ENCODE measurements at places on chromosomes 4 and X.

- no peak for DNase-seq
Measured at GRCh38 chr4:76377911-76378310, 43.0 kb downstream of the CCDC158 start.

- no peak for DNase-seq
Measured at GRCh38 chr4:1592068-1592708, 91.9 kb downstream of the FAM53A start.

DNA sequence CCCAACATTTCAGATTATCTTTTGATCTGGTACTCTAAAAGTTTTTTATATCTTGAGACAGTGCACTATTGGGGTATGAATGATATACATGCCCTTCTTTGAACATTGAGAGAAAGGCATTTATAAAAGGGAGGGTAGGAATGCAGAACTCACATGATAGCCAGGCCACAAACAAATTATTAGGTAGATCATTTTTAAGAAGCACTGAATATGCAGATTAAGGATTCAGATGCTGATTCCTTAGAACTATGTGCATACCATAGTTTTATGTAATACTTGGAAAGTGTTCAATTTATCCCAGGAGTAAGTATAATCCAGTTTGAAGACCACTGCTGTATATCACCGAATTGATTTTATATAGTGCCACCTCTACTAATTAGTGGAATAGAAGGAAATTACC, 18.6 kb downstream of the CEP135 start:
- no peak for DNase-seq

DNA sequence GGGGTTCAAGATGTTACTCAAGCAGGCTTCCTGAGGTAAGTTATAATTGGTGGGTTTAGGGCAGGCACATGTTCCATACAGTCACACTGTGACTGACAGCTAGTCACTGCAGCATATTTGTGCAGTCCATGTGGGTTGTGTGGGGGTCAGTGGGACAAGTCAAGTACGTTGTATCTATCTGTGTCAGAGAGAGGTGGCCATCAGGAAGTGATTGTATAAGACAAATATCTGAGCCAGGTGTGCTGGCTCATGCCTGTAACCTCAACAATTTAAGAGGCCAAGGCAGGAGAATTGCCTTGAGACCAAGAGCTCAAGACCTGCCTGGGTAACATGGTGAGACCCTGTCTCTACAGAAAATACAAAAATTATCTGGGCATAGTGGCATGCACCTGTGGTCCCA, 509.3 kb downstream of the CENPC start:
- DNase-seq = no peak

DNA sequence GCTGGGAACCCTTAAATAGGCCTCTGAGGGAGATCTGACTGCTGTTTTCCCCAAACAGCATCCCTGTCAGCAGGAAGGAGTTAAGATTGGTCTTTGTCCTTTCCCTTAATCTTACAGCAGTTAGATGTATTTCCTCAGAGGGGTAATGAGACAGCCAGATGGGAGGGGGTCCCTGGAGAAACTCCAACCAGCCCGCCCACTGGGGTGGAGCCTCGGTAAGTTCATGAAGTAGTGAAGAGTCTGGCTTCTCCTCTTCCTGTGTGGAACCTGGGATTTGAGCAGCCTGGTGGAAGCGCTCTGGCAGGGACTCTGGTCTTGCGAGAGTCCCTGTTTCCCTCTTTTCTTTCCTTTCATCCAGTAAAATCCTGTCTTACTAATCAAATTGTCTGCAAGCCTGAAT, 330.0 kb downstream of the TLL1 start:
- no peak for DNase-seq

GRCh38 chrX:149715468-149715867, 3.6 kb downstream of the MAGEA11 start:
- DNase-seq = no peak

- DNase-seq = no peak
Measured at GRCh38 chr4:41631523-41631922, 93.6 kb downstream of the LIMCH1 start.

GRCh38 chr4:56426273-56426672, 9.1 kb downstream of the PPAT start:
- DNase-seq = no peak

DNA sequence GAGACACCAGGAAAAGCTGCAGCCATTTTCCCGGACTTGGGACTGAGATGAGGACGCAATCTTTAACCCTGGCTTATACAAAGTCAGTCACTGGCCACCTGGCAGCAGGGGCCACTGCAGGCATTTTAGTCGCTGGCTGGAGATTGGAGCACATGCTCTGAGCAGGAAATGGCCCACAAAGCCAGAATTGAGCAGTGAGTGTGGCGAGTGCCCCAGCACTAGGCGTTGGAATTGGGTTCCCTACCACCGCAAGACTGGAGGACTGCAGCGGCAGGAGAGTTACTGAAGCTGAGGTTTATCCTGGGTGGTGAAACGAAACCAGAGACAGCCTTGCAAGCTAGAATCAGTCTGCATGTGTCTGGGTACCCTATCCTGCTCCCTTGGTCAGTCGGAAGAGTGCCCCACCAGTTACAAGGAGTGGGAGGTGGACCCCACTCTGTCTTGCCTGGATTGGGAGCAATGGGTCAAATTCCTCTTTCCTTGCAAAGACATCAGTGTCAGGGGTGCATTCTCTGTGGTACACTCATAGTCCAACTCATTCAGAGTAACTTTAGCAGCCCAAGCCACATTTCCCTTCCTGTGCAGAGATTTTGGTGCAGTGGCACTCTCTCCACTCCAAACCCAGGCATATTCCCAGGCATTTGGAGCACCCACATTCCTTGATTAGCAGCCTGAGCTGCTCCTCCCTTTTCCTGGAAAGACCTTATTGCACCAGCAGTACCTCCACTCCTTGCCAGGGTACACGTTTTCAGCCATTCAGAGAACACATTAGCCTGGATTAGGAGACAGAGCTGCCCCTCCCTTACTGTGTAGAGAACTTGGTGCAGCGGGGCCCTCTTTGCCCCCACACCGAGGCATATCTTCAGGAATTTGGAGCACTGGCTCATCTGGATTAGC, 36.7 kb upstream of the PLK4 start:
- DNase-seq = no peak

DNA sequence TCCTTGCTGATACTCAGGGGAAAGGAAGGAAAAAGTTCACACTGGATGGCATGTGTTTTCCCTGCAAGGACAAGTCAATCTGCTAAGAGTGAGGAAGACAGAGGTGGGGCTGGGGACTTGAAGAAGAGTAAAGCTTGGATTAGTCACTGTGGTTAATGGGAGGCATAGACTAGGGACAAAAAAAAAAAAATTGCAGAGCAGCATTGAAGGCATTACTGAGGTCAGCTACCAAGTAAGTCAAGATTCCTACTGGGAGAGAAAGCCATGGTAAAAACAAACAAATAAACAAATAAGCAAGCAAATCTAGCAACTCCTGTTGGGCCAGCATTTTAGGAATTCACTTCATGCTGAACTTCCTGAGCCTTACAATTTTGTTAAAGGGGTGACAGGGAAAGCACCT, 58.2 kb upstream of the GPC4 start:
- DNase-seq = no peak

DNA sequence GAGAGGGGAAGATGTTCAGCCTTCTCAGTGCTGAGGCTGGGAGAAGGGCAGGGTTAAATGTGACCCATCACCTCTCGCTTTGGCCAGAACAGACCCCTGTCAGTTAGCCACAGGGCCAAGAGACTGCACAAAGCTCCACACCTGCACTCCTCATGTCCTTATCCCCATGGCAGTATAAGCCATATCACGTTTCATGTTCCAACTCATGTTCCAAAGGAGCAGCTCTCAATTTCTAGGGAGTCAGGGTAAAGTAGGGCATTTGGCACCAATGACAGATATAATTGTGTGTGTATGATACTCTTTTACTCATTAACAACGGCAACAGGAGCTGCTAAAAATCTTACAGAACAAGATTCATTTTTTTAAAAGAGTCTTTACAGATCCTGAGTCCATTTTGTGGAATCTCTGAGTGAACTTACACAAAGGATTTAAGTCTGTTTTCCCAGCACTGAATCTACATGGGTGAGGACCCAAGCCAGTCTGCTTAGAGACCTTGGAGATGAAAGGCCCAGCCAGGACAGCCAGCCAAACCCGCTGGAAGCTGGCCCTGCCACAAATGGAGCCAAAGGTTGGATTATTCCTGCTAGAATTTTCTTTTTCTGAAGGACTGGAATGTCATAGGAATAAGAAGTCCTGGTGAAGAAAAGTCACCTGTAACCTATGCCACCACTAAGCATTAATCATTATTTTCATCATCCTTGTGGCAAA, 129.1 kb upstream of the SMAD1 start:
- no peak for DNase-seq

DNA sequence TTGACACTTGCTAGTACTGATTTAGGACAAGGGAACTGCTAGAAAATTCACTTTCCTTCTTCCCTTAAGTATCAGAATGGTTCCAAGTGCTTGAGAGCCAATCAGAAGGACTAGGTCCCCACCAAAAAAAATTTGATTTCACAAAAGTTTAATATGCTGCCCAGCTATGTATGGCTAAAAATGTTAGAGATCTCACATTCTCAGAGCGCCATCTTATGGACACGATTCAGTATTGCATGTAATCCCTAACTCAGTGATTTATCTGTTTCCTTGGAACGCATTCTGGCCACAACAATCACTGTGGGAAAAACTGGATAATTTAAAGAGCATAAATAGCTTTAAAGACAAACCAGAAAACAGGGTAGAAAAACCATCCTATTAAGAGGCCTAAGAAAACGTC, 255.1 kb upstream of the GPC4 start:
- DNase-seq = no peak

- no peak for DNase-seq
Measured at GRCh38 chr4:52824603-52825459, 37.3 kb upstream of the RASL11B start.

DNA sequence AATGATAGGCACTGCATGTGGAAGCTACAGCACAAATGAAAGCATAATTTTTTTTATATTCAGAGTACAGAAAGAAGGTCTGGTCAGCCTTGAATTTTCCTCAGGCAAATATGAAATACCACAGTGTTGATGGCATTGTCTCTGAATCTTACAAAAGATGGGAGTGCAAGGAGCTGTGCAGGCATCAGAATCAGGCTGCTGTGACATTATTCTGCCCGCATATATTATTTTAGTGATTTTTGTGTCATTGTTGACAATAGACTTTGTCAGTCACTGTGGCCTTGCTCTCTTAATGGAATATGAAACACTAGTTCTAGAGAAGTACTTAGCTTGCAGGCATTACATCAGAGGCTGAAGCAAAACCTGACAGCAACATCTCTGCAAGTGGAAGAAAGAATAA, 42.5 kb downstream of the SYTL5 start:
- no peak for DNase-seq

GRCh38 chr4:113276464-113277170, 227.2 kb downstream of the ANK2 start:
- no peak for DNase-seq

DNA sequence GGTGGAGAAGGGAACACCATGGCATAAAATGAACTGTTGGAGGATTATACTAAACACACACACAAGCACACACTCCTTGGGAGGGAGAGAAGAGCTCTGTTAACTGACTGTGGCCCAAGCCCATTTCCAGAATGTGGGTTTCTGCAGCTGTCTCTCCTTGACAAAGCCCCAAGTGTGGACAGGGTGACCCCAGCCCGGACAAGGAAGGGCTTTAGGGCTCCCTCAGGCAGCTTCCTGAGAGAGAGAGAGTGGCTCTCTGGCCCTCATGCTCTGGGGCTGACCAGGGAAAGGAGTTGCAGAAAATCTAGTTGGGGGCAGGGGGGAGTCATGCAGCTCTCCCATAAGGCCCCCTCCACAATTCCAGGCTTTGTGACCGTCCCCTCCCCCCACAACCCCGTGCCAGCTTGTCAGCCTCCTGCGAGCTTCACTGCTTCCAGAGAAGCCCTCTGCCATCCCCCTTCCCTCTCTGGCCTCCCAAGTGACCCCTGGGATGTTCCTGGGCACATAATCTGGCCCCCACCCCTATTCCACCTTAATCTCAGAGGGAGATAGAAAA, 590 bp downstream of the ARHGEF9 start:
- DNase-seq = no peak

DNA sequence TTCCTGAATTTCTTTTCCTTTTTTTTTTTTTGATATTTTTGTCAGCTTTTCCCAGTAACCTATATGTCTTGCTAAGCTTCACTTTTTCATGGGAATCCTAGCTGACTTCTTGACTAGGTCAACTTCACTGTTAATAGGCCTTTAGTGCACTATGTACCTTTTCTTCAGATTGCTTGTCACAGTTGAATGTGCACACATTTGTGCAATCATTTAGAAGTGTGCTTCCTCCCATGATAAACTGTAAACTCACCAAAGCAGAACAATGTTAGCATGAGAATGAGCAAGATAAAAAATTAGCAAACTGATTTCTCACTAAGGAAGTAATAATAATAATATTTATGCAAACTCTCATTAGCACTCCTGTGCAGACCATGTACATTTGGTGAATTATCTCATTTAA, 173.2 kb downstream of the PABPC4L start:
- DNase-seq = no peak

GRCh38 chr4:98518559-98519267, 139.7 kb downstream of the TSPAN5 start:
- no peak for DNase-seq

GRCh38 chr4:187251896-187252295, 528.2 kb upstream of the FAT1 start:
- no peak for DNase-seq

- no peak for DNase-seq
Measured at GRCh38 chrX:141701072-141701471, 2.5 kb upstream of the SPANXD start.

DNA sequence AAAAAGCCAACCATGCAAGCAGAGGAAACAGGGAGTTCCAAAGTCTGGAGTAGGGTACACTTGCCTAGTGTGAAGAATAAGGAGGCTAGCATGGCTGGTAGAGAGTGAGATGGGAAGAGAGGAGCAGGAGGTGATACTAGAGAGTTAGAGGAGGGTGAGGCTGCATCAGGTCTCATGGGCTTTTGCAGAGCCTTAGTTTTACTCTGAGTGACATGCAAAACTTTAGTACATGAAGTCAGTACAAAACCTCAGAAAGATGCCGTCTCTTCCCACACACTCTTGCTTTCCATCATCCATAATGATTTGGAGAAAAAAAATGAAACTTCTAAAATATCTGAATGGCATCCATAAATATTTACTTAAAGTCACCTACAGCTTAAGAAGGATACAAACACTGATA, 5.0 kb downstream of the OPRPN start:
- DNase-seq = no peak
